ENCODE measurements at places on chromosomes 1 and 21.
A peak's percentile ranks its signal among the peaks of the same experiment; 100 is the strongest.

- no peak for DNase-seq
Observed at GRCh38 chr1:70327306-70328076, 27.0 kb downstream of the ANKRD13C start.

- no peak for DNase-seq
Observed at GRCh38 chr21:36247316-36248010, 72.5 kb upstream of the MORC3 start.

GRCh38 chr1:215797859-215798258 lies 230.8 kb downstream of the KCTD3 start:
- DNase-seq, result no peak

GRCh38 chr21:25079053-25079452 lies 528.2 kb downstream of the MRPL39 start:
- no peak for DNase-seq

- DNase-seq, result no peak
Observed at GRCh38 chr1:244968471-244968871, 104.1 kb upstream of the HNRNPU start.

DNA sequence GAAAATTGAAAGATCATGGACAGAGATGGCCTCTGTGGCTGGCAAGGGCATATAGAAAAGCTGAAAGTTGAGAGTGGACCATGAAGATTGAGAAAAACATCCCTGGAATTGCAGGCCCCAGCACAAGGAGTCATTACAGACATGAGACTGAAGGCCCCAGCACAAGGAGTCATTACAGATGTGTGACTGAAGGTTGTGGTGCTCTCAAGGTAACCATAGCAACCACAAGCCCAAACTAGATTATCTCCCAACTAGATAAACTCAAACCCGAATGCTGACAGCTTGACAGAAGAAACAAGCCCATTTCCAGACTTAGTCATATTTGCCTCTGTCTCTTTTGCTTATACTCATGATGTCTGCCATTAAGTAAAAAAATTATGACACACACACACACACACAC lies 1252.1 kb upstream of the ADGRL4 start:
- DNase-seq, result no peak

- no peak for DNase-seq
Observed at GRCh38 chr1:198696211-198696610, 57.4 kb downstream of the PTPRC start.

- no peak for DNase-seq
Observed at GRCh38 chr1:232589812-232590743, 39.9 kb downstream of the SIPA1L2 start.

DNA sequence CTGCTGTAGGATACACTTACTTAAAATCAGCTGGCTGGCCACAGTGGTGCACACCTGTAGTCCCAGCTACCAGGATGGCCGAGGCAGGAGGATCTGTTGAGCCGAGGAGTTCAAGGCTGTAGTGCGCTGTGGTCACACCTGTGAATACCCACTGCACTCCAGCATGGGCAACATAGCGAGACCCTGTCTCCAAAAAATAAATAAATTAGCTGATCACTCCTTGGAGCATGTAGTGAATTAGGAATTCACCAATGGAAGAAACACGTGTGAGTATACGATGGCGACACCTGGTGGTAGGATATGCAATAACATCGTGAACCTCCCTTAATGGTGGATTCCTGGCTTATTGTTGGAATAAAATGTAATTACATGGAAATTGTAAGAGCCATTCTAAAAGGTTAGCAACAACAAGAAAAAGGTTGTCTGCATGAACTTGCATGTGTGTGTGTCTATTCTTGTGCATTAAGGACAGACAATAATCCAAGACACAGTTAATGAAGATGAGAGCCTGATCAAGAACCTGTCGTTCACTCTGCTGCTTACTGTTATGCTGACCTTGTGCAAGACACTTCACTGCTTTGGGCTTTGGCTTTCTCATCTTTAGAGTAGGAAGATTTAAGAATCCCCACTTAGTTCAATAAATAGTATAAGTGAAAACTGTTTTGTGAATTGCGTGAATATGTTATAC lies 38.6 kb upstream of the COX20 start:
- DNase-seq, result peak; percentile 72

DNA sequence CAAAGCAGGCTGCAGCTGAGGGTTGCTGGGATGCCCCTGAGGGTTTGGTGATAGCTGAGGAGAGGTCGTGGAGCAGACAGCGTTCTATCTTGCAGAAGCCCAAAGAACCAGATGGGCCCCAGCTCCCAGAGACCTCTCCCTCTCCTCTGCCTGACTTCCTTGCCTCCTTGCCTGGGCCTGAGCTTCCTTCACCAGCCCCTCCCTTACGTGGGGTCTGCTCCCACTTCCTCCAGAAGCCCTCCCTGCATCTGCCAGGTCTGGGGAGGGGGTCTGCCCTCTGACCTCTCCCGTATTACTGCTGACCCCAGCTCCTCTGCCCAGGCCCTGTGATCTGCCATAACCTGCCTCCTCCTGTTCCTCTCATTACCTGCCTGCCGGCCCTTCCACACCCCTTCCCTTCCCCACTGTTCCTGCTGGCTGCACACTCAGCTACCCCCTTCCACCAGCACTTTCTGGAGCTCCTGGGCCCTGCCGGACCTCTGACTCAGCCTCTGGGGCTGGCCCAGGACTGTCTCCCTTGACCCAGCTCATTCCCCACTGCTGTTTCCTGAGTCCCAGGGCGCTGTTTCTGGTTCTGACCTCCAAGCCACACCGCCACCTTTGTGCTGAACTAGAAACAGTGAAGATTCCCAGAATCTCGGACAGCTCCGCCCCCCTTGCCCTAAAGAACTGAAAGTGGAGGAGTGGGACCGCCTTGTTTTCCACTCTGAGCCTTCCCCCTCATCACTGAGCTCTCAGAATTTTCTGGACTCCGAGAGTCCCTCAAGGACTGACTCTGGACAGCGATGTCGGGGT lies 237.7 kb upstream of the C1orf174 start:
- peak; percentile 25 for DNase-seq

DNA sequence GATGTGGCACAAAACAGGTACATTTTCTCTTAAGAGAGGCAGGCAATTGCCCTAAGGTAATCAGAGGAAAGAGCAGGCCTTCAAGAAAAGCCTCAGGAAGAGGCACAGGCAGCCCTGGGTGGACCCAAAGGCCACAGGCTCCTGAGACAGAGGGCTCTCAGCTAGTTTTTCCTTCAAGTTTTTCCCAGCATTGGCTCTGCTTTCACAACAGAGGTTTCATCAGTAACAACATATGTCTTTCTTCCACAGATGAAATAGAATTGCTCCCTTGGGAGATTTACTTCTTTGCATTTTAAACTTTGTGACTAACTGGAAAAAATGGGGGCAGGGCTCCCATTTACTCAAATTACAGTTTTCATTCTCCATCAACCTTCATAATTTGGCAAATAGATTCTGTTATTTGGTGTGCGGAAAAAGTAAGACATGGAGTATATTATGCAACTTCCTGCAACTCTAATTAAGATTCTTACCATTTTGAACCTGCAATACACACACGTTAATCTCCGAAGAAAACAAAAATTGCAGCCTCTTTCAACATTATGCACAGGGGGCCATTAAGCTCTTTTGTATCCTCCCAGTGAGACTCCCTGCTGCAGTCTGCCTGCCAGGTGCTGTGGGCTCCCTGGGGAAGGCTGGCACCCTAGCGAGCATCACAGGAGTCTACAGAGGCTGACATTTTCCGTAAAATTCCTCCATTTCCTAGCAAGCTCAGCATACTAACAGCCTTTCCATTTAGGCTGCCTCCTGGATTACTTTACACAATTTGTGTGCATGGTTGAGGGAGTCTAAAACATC lies 282.3 kb downstream of the USH2A start:
- no peak for DNase-seq

DNA sequence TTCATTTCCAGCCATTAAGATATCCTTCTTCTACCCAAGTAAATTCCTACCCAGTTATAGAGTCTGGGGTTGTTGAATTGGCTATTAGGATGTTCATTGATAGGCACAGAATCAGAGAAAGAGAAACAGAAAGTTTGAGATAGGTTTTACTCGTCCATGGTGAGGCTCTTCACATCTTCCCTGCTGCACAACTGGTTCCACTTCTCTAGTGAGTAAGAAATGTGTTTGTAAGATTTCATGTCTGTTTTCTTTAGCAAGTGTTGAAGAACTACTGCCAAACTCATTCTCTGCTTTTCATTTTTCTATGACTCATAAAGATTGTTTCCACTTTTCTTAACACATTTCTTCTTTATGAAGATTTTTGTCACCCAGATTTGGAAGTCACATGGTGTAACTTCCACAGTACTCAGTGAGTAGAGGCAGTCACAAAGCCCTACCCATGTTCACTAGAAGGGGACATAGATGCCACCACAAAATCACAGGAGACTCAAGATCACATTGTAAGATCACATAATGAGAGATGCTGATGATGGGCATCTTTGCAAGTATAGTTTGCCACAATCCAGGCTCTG lies 152.3 kb downstream of the SNX7 start:
- DNase-seq, result no peak

DNA sequence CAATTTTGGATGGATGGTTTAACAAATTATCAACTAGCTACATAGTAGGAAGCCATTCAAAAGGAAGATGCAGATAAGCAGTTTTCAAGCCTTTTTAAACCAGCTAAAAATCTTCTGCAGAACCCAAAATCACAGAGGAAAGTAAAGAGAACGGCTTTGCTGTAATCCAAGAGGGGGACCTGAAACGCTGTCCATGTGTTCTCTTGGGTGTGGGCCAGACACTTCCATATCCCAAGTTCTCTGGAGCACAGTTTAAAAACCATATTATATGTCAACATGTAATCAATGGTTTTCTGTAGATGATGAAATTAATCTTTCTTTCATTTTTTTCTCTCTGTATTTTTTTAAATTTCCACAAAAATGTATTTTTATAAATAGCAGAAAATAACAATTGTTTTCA lies 90.5 kb downstream of the SELENOF start:
- DNase-seq, result no peak

GRCh38 chr21:33266789-33267135 lies 595 bp downstream of the IL10RB start:
- DNase-seq, result no peak

DNA sequence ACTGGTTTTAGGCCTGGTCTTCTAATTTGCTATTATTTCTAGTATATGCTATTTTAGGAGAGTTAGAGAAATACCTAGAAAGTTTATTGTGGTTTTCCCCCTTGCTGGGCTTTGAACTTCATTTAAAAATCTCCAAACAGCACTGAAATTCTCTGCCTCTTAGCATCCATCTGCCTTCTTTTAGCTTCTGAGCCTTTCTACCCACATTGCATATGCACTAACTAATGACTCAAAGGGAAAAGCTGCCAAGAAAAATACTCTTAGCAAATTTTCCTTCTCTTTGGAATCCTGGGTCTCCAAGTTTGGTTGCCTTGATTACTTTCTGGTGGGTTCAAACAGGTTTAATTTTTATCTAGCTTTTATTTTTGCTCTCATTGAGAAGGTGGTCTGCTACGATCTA lies 408.4 kb upstream of the PTBP2 start:
- DNase-seq, result no peak

DNA sequence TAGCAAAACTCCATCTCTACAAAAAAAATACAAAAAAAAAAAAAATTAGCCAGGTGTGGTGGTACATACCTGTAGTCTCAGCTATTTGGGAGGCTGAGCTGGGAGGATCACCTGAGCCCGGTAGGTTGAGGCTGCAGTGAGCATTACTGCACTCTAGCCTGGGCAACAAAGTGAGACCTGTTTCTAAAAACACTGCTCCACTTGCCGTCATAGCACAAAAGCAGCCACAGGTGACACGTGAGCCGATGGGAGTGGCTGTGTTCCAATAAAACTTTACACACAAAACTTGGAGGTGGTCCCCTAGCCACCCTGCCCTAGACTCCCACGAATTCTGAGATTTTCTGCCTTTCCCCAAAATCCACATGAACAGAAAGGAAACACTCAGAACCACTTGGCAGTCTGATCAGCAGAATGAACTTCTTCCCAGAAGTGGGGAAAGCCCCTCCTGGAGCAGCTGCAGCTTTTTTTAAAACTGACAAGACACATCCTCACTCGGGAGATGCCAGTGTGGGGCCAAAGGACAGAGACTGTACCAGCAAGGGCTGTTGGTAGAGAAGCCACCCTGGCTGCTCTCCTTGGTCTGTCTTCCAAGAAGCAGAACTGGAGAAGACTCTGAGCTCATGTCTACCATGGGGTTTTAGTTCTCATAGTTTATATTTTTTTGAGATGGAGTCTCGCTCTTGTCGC lies 23.3 kb downstream of the PLEKHM2 start:
- DNase-seq, result no peak

DNA sequence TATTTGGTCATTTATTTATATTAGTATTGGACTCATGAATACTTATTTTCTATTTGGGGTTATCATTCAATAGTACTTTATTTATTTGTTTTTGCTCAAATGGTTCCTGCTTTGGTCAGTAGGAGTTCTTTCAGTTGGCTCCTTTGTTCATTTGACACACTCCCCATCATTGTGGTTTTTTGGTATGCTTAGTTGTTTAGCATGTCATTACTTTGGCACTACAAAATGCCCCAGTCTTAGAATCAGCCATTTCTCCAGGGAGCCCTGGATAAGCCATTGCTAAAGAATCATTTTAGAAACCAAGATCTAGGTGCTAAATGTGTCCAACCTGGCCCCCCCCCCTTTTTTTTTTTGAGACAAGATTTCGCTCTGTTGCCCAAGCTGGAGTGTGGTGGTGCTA lies 61.7 kb upstream of the MRPS6 start:
- DNase-seq, result no peak

GRCh38 chr1:21042929-21043605 lies 133.6 kb downstream of the EIF4G3 start:
- DNase-seq, result no peak

GRCh38 chr1:26283279-26283853 lies 3.5 kb downstream of the SH3BGRL3 start:
- no peak for DNase-seq

GRCh38 chr21:42097860-42098454 lies 26.8 kb downstream of the UMODL1 start:
- DNase-seq, result no peak

DNA sequence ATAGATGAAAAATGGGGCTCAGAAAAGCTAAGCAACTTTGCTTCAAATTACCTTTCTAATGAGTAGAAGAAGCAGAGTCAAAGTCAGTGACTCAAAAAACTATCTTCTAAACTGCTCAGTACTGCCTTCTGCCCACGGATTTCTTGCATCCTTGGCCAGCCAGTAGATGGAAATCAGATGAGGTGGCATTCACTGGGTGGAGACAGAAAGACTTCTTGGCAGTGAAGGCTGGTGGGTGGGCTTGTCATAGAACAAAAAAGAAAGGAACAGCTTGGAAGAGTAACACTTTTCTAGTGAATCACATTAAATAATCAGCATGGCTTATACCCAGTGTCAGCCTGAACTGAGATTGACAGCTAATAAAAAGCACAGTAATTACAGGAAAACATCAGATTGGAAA lies 170.7 kb downstream of the ST6GALNAC5 start:
- no peak for DNase-seq

- DNase-seq, result no peak
Observed at GRCh38 chr1:77706321-77706720, 23.9 kb upstream of the ZZZ3 start.

GRCh38 chr1:87872189-87872588 lies 543.5 kb downstream of the LMO4 start:
- no peak for DNase-seq

- no peak for DNase-seq
Observed at GRCh38 chr1:217009376-217009775, 286.1 kb upstream of the ESRRG start.

Data from sigmoid colon (tissue), 7 donors.